Activated T-cell treated with anti-CD3 and anti-CD28 coated beads, Interleukin-2, amount 50 U/mL, for 1 hour (primary cell): ENCODE measurements at places on chromosomes 2 and 18.

- no peak for DNase-seq
These were observed 168.0 kb downstream of the RPIA start for GRCh38 chr2:88859461-88859860.

DNA sequence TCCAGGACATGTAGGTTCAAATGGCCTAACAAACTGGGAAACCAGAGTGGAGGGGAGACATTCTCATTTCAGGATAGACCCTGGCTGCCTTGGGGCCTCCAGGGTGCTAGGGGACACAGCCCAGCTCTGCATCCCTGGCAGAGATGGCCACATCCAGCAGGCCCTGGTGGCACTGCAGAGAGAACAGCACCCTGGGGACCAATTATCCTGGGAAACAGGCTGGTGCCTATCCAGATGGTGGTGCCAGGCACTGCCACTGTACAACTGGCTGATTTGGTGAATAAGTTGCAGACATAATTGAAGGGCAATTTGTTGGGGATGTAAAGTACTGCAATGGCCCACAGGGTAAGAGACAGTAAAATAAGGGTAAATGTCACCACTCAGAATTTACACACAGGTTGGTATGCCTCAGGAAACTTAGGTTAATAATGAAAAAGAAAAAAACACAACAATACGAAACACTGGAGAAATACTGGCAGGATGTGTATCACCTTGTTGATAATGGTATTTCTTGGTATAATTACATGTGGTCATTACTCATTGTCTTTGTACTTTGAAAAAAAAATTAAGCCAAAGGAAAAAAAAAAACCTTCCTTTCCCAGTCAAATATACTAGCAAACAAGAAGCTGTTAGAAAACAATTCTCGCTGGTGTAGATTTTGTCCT lies 12.8 kb upstream of the SFTPB start:
- no peak for DNase-seq

GRCh38 chr2:79437433-79438267 lies 75.2 kb upstream of the CTNNA2 start:
- no peak for DNase-seq

DNA sequence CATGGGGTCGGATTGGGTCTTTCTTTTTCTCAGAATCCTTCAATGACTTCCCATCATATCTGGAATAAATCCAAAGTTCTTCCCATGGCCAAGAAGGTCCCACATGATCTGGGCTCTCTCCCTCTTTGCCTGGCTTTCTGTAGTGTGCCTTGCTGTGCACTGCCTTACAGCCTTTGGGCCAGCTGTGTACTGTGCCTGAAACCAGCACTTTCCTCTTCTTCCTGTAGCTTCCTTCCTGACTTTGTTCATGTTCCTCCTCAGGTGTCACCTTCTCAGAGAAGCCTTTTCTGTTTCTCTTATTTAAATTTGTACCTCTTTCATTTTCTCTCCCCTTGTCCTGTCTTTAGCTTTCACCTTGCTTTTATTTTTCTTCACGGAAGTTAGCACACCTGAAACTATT lies 4.3 kb upstream of the CDCA7 start:
- DNase-seq = no peak

- DNase-seq = no peak
These were observed 663 bp downstream of the TRIM54 start for GRCh38 chr2:27282892-27283291.

DNA sequence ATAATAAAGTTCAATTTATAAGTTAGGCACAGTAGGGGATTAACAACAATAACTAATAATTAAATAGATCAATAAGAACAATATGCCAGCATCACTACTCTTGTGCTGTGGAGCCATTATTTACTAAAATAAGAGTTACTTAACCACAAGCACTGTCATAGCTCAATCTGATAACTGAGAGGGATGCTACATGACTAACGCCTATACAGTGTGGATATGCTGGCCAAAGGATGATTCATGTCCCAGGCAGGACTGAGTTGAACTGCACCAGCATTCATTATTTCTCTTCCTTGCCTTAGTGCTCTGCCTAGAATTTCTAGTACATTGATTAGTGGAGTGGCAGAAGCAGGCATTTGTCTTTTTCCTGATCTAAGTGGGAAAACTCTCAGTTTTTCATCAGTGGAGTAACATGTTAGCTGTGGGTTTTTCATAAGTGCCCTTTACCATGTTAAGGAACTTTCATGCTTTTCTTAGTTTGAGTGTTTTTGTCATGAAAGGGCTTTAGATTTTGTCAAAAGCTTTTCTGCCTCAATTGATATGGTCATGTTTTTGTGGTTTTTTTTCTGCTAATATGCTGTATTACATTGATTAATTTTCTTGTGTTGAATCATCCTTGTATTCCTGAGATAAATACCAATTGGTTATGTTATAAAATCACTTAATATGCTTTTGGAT lies 21.7 kb downstream of the KIAA1328 start:
- DNase-seq = no peak
